ENCODE measurements at places on chromosomes 13 and 19.

DNA sequence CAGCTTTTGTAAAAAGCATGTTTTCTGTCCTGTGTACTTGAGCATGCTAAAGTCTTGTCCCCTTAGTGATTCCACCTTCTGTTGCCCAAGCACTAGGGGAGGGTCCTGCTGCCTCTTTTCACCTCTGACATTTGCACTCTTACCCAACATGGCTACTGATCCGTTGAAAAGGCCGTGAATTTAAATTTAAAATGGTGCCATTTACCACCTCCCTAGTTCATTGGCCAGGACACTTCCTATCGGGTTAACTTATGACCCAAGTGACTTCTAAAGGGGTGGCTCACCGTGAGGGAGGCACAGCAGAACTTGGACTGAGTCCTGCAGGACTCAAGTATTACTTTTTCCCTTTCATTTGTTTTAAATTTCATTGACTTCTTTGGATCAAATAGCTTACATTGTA is 33.3 kb upstream of the CEACAM21 start:
- DNase-seq = no peak

- no peak for DNase-seq
Measured at GRCh38 chr13:44363631-44364344, 9.8 kb upstream of the SERP2 start.

DNA sequence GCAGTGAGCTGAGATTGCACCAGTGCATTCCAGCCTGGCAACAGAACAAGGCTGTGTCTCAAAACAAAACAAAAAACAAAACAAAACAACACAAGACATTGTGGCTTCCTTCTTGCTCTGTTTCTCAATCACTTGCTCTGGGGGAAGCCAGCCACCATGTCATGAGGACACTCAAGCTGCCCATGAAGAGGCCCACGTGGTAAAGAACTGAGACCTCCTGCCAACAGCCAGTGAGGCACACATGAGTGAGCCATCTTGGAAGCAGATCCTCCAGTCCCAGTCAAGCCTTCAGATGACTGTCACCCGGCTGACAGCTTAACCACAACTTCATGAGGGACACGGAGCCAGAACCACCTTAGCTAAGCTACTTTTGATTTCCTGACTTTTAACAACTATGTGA is 25.2 kb downstream of the CPT1C start:
- peak; percentile 12 for DNase-seq

GRCh38 chr19:48968813-48969218 is 3.7 kb downstream of the FTL start:
- DNase-seq = no peak

DNA sequence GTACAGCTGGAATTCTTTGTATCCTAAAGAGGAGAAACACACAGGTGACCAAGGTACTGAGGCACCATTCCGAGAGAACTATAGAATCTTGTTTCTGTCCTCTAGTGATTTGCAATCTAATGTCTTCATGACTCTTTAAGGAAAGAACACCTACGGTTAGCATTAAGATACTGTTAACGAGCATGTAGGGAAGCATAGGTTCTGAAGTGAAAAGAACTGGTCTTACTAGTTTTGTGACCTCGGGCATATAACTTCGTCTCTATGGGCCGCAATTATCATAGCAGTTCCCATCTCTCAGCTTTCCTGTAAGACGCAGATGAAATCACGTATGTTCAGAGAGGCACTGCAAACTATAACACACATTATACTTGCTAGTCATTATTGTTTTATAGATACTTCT is 193.0 kb upstream of the NBEA start:
- DNase-seq = no peak

DNA sequence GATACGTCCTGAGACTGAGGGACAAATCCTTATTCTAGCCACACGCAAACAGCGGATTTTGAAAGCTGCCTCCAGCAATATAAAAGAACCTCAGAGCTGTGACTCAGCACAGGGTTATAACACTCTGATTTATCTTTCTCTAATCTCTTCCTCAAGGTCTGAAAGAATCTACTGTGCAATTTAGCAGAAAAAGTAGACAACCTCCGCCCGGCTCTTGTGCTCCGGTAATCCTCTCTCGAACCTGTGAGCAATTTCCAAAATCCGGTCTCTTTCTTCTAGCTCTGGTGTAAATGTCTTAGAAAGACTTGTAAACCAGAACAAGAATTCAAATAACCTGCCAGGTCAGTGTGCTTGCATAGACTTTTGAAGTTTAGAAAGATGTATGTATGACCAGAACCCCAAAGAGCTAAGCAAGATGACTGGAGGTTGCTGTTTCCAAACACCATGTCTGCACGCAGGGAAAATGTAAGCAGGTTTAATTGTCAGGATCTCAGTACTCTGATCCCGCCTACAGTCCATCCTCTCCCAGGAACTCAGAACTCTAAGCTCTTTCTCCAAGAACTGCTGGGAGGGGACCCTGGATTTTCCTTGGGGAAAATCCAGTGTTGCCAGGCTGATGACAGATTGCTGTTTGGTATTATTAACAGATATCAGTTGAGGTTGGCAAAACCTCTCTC is 338.1 kb downstream of the RFC3 start:
- peak; percentile 62 for DNase-seq

GRCh38 chr13:78604782-78605611 is 1.6 kb upstream of the POU4F1 start:
- DNase-seq = no peak

DNA sequence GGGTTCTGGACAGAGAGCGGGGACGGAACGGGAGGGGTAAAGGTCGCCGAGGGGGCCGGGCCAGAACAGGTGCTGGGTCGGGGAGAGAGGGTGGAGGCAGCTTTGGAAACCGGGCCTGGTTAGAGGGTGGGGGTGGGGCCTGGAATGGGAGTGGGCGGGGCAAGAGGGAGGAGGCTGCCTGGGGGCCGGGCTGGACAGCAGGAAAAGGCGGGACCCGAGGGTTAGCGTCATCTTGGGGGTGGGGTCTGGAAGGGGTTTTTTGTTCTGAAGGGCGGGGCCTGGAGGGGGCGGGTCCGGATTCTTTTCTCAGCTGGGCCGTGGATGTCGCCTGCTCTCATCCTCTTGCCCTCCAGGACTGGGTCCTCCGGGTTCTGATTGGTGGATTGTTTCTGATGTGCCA is 4.3 kb upstream of the ZNF813 start:
- DNase-seq = no peak

DNA sequence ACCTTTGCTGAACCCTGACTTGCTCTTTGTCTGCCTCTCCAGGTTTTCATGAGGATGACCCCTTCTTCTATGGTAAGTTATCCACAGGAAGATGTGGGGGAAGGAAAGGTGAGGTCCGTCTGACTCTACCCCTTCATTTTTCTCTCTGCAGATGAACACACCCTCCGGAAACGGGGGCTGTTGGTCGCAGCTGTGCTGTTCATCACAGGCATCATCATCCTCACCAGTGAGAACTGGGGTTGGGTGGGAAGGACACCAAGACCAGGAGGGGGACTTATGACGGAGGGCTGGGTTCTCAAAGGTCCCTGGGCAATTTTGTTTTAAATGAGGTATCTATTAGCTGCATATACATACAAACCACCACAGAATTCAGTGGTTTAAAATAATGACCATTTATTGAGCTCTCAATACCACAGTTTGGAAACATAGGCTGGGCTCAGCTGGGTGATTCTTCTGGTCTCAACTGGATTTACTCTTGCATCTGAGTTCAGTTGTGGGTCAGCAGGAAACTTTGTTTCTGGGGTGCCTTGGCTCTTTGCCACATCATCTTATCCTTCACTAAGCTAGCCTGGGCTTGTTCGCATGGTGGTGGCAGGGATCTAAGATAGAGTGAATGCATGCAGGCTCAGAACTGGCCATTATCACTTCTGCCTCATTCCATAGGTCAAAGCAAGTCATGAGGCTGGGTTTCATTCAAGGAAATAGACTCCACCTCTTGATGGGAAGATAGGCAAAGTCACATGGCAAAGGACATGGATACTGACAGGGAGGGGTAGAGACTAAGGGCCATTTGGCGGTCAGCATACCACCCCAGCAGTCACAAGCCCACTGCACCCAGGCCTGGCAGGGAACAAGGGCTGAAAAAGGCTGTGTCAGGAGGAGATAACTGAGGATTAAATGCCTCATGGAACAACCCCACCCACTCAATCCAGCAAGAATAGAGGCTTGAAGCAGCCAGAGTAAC is 11.8 kb downstream of the FXYD5 start:
- DNase-seq = no peak

- no peak for DNase-seq
Measured at GRCh38 chr13:70864731-70865130, 756.5 kb upstream of the KLHL1 start.

DNA sequence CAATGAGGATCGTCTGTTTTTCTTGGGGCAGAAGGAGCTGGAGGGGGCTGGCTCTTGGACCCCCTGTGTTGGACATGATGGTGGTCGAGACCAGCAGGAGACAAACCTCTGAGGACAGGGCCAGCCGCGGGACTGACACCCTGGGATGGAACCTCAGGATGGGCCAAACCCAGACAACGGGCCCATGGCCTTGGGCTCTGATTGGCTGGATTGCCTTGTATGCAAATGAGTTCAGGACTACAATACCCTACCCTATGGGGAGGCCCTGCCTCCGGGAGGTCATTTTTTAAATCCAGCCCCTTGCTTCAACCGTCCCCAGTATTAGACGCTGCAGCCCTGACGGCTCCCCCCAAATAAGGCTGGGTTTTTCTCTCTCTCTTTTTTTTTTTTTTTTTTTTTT is 22.0 kb downstream of the SLC5A5 start:
- no peak for DNase-seq

DNA sequence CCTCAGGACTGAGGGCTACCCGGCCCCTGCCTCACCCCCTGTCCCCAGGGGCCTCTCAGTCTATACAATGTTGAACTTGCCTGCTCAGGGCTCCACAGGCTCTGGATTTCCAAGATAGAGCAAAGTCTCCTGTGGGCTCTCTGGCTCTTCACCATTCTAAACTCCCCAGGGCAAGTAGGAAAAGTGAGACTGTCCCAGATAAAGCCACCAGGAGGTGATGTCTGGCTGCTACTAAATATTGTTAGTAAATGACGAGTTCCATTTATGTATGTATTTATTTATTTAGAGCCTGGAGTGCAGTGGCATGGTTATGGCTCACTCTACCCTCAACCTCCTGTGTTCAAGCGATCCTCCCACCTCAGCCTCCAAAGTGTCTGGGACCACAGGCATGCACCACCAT is 73.6 kb upstream of the SIAH3 start:
- DNase-seq = no peak
